ENCODE measurements at places on chromosomes 2 and 18.

DNA sequence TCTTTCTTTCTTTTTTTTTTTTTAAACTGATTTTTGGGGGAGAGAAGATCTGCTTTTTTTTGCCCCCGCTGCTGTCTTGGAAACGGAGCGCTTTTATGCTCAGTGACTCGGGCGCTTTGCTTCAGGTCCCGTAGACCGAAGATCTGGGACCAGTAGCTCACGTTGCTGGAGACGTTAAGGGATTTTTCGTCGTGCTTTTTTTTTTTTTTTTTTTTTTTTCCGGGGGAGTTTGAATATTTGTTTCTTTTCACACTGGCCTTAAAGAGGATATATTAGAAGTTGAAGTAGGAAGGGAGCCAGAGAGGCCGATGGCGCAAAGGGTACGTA is 587 bp downstream of the MEIS1 start:
- no peak for DNase-seq

- DNase-seq: no peak
Observed at GRCh38 chr2:54423213-54423612, 32.9 kb upstream of the SPTBN1 start.

DNA sequence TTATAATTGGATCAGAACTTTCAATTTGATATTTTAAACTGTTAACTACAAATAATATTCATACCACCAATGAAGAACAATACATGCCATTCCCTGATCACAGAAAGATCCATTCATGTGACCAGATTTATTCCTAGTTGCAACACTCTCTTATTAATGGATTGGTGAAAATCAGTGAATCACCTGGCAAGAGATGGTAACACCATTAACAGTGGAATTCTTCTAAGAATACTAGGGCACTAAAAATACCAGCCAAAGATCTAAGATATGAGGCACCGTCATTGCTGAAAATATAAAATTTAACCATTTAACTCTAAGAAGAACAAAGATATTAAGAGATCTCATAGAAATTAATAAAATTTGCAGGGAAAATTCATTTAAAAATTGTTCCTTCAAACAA is 58.1 kb downstream of the MAP4K3 start:
- DNase-seq: no peak

GRCh38 chr2:195871326-195871725 is 197.3 kb downstream of the DNAH7 start:
- DNase-seq: no peak

GRCh38 chr2:169561364-169561763 is 12.3 kb downstream of the FASTKD1 start:
- no peak for DNase-seq

GRCh38 chr2:20596973-20597859 is 53.7 kb downstream of the HS1BP3 start:
- DNase-seq: no peak

DNA sequence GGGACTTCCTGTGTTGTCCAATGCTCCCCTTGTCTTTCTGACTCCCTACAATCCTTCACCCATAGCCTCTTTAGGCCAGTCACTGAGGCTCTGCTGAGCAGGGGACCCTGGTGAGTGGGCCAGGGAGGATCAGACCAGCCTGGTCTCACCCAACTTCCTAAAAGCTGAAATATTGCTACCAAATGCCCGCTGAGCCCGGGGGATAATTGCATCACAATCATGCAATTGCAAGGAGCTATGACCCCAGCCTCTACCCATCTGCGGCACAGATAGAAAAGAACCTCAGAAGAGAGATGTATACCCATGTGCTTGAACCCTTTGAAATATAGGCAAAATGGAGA is 3.7 kb upstream of the SP100 start:
- no peak for DNase-seq

- no peak for DNase-seq
Observed at GRCh38 chr2:207202645-207203044, 36.9 kb upstream of the KLF7 start.

DNA sequence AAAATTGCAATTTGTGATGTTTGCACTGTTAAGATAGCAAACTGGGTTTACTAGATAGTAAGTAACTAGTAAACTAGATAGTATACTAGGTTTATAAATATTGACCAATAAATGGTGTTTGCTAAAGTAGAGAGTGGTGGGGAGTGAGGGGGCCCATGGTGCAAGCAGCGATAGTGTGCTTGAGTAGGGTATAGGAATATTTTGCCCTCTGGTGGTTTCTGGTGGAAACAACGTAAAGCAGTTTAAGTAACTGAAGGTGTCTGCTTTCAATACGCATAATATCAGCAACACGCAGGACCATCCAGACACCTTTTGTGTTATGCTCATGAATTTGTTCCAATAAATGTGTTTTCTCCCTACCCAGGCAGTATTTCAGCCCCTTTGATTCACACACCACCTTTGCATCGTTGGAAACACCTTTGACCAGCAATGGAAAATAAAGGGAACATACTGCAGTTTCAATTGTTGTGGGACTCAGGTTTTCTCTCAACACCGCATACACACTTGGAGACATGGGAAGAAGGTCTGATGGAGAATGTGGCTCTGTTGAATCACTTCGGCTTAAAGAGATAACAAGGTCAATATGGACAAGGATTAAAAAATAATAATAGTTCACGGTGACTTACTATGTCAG is 16.7 kb upstream of the STAT1 start:
- no peak for DNase-seq

- DNase-seq: no peak
Observed at GRCh38 chr2:218022851-218023530, 20.2 kb upstream of the TNS1 start.

DNA sequence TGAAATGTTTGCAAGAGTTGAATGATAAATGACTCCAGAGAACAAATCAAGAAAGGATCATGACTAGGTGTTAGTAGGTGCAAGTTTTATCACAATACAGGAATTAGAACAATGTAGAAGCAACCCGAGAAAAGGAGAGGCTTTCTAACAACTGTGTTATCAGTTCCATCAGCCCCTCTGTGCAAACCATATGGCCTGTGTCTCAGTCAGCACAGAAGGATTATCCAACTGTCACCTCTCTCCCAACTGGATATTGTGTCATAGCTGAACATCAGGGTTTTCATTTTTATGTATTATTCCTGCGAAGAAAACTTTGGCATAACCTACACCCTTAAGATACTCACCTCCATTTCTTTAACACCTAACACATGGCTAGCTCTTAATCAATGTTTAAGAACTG is 321.6 kb upstream of the RND3 start:
- DNase-seq: no peak

DNA sequence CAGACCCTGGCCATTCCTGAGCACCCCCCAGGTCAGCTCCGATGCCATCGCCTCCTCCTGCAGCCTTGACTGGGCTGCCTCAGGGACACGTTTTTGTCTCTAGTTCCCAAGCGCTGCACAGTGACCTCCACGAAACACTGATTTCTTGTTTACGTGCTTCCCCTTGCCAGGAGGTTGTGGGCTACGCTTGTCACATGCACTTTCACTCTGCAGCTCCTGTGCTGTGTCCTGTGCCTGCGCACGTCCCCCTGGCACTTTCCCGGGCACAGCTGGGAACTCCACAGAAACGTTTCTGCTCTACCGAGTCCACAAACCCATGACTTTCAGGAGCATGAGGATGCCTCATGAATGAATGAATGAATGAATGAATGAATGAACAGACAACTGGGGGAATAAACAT is 160.6 kb downstream of the LAMA1 start:
- no peak for DNase-seq

DNA sequence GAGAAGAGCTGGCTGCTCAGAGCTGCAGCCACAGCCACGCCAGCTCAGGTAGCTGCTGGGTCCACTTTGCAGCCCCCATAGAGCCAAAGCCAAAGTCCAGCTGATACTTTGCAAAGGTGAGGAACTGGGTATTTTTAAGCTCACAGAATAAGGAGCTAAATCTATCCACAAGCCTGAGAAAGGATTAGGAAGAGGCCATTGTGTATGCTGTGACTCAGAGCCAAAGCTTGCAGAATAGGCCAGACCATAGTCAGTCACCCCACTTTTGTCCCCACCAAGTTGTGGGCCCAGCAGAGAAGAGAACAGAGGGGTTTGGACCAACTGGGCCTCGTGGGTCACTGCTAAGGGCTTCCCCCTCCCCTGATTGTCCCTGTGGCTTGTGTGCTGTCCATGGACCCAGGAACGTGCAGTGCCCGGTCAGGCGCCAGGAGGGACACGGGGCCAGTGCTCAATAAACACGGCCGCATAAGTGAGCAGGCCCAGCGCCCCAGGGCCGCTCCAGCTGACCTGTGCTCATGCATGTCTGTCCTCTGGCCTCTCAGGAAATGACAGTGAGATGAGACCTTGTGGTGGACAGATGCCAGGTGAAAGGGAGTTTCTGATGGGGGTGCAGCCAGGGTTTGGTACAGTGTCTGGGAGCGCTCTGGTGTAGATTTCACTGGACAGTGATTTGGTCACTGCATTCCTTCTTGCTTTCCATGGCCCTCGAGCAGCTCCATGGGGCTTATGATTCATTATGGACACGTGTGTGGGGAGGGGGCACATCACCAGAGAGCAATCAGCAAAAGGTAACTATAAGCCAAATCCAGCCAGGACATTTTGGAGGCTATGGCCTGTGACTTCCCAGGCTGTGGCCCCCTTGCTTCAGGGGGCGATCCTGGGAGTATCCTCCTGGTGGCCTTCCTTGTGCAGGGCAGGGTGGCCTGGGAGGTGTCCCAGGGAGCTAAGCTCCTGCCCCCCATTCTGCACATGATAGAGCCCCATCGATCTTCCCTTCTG is 31.3 kb downstream of the MAL start:
- DNase-seq: no peak

All from stimulated activated CD4-positive, alpha-beta T cell treated with anti-CD3 and anti-CD28 coated beads, Interleukin-12 subunit alpha, Interleukin-12 subunit beta, amount 100 ng/mL, for 48 hours (primary cell).